ENCODE measurements at places on chromosomes 6 and 20.
A peak's percentile ranks its signal among the peaks of the same experiment; 100 is the strongest.

DNA sequence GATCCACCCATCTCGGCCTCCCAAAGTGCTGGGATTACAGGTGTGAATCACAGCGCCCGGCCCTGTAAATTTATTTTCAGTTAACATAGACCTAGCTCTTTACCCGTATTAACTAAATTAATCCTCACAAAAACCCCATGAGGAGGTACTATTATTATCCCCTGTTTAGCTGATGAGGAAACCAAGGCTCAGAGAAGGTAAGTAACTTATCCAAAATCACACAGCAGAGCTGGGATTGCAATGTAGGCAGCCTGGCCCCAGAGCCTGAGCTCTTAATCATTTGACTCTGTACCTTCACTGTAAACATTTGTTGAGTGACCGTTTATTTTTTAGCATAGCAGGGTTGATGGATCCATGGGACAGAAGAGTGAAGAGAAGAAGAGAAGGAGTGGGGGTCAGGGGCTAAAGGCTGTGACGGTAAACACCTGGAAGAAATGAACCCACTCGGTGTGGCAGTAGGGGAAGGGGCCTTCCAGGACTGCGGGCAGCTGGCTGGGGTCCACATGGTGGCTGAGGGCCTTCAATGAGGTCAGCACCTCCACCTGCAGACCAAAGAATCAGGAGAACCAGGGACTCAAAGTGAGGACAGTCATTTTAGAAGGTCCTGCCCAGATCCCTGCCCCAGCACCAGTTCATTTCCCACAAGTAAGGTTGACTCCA lies 35.2 kb downstream of the KIAA1755 start:
- DNase-seq = no peak

GRCh38 chr6:105622226-105622625 lies 219.3 kb upstream of the PREP start:
- DNase-seq = no peak

DNA sequence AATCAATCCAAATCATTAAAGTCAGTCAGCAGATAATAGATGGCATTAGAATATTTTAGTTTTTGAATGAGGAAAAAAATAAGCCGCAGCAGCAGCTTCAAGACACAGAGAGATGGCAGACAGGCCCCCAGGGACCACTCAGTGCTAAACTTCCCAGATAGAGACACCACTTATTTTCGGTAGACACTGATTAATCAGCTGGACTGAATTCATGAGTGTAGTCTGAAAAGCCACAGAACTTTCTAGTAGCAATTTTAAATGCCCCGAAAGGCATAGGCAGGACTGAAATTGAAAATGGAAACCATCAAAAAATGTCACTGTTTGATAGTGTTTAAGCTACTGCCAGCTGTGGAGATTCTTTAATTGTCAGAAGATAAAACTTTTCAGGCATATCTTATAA lies 3.1 kb upstream of the CLDN20 start:
- no peak for DNase-seq

GRCh38 chr6:7993952-7994351 lies 70.2 kb downstream of the BLOC1S5 start:
- no peak for DNase-seq

GRCh38 chr6:169988769-169989550 lies 237.5 kb downstream of the ERMARD start:
- no peak for DNase-seq

GRCh38 chr6:157715728-157716164 lies 107.3 kb upstream of the SNX9 start:
- DNase-seq = no peak

DNA sequence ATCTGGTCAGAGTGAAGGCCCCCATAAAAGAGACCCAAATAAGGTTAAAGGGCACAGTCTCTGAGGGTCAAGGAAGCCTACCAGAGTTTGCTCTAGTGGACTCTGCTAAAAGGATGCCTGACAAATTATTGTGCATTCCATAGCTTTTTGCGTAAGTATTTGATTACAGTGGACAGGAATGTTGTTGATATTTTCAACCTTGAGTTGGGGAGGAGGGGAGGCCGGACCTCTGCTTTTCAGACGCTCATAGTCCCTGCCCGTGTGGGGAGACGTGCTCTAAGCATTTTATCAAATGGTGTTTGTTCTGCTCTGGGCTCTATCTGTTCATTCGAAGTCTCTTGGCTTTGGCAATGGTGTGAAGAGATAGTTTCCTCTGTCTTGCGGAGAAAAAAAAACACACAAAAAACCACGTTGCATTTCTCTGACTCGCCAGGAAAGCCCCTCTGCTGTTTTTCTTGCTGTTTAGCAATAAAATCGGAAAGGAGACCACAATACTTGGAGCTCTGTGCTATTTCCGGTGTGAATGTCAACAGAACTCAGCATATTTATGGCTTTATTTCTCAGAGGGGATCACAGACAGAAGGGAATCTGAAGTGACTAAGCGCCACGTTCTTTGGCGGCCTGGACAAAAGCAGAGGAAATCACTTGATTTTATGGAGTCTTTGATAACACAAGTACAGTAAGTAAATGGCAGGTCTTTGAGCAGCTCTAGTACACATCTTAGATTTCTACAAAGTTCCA lies 159.8 kb downstream of the ZFP64 start:
- no peak for DNase-seq

DNA sequence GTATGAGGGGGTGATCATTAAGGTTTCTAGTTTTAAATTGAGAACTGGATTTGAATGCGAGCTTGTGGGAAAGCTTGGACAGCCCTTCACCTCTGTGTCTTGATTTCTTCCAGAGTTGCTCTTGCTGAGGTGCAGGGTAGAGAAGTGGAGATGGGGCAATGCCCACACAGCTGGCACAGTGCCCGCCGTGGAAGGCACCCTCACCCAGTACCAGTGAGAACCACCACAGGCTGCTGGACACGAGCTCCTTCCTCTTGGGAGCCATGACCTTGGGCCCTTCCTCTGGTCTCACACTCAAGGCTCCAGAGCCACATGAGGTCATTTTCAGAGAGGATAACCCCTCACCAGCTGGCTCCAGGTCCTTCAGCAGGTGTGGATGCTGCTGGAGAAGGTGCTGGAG lies 67.3 kb downstream of the DACT2 start:
- DNase-seq = no peak

DNA sequence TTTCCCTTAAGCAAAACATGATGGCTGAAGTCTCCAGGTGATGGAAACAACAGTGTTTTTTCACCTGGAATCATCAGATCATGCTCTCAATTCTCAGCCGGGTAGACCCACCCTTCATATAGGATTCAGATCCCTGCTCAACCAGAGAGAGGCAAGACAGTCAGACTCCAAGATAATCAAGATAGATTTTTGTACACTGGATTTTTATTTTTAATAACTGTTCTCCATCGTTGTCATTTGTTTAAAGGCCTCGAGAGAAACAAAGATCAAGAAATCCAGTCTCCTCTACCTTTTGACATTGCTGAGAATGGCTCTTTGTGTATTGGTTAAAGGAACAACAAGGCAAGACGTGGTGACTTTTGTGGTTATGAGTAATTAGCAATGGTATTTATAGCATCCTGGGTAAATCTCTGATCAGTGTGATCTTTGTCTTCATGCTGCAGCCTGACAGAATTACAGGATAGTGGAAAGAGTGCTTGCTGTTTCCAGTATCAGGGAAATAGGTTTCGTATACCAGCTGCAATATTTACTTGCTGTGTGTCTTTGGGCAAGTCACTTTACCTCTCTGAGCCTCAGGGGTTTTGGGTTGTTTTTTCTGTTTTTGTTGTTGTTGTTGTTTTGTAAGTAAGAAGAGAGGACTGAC lies 29.9 kb downstream of the ID4 start:
- DNase-seq = no peak

DNA sequence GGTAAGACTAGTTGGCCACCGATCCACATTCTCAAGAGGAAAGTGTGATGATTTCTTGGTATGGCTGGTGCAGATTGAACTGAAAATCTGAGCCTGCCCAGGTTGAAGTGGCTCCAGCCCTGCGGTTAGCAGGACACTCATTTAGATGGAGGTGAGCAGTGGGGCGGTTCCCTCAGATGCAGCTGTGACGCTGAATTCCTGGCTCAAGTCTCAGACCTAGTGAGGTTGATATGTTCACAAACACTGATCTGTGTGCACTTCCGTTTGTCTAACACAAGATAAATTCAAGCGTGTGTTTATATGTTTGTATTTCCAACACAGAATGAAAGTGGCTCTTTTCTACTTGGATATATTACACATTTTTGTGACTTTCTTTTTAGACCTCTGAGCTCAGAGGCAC lies 83.4 kb upstream of the FRMD1 start:
- peak; percentile 83 for DNase-seq

DNA sequence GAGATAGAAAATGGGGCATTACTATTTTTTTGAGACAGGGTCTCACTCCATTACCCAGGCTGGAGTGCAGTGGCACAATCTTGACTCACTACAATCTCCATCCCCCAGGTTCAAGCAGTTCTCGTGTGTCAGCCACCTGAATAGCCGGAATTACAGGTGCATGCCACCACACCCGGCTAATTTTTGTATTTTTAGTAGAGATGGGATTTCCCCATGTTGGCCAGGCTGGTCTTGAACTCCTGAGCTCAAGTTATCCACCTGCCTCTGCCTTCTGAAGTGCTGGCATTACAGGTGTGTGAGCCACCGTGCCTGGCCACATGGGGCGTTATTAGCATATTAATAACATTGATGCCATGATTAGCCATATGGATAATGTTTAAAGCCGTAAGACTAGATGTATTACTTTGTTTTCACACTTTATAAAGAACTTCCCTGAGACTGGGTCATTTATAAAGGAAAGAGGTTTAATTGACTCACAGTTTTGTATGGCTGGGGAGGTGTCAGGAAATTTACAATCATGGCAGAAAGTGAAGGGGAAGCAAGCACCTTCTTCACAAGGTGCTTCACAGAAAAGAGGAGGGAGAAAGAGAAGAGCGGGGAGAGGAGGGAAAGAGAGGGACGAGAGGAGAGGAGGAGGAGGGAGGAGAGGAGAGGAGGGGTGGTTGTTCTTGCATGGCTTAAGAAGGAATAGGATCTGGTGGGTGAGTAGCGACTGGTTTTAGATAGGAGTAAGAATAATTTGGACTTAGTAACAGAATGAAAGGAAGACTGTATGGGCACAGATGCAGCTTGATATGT lies 51.9 kb downstream of the MYO6 start:
- DNase-seq = no peak

GRCh38 chr20:32482442-32483261 lies 102.5 kb downstream of the NOL4L start:
- peak; percentile 37 for DNase-seq

GRCh38 chr6:150084426-150084825 lies 15.5 kb upstream of the ULBP3 start:
- DNase-seq = no peak

DNA sequence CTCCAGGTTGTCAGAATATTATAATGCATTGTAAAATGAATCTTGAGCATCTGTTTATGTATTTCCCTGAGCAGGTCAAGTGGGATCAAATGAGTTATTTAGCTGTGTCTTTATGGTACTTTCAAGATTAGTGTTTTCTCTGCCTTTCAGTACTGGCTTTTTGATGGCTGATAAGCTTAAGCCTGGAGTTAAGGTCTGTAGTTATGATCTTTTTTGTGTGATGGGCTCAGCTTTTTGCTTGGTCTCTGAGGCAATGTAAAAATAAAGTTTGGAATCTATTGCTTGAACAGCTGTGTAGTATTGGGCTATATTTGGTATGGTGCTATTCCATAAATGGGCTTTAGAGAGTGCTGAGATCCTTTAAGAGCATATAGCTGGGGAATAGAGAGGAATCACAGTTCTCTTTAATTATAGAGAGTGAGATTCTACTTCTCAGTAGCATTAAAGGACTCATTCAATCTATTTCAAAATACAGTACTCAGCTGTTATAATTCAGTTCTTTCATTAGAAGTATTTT lies 40.7 kb downstream of the ZNF451 start:
- DNase-seq = no peak

DNA sequence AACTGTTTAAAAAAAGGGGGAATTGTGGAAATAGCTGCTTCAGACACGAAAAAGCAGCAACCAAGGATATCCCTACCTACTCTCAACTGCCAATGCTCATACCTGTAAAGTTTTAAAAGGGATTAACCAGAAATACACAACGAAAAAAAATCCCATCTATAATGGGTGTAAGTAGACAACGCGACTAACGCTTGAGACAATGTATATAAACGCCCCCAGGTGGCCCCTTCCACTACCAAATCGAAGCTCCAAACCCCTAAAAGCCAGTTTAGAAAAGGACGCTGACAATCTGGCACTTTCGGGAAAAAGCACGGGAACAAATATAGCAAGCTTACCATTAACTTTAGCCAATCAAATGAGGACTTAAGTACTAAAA lies 94.5 kb upstream of the BTN3A2 start:
- DNase-seq = no peak

DNA sequence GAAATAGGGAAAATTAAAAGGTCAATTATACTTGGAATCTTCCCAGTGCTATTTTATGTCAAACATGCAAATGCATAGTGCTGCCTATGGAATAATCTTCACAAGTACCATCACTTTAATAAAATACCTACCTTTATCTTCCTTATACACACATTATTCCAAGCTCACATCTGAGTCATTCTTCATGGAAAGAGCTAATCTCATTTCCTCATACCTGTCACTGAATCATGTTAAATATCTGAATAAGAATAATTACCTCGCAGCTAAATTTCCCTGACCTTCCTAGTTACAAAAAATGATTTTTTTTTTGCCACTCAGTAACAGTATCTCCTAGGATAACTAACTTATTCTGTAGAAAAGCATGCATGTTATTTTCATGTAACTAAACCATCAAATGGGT lies 661.4 kb upstream of the HS3ST5 start:
- no peak for DNase-seq

GRCh38 chr6:123423130-123423529 lies 213.6 kb downstream of the TRDN start:
- DNase-seq = no peak

DNA sequence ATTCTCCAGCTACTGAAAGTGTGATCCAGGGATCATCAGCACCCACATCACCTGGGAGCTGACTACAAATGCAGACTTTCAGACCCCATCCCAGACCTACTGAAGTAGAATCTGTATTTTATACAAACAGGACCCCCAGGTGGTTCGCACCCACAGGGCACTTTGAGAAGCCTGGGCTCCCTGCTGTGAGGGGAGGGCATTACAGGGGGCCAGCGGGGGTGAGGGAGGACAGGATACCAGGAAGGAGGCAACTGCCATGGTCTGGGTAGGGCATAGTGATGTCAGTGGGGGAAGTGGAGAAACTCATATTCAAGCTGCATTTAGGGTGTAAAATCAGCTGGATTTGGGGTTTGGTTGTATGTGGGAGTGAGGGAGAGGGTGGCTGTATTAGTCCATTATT lies 2.0 kb upstream of the ADA start:
- DNase-seq = no peak

DNA sequence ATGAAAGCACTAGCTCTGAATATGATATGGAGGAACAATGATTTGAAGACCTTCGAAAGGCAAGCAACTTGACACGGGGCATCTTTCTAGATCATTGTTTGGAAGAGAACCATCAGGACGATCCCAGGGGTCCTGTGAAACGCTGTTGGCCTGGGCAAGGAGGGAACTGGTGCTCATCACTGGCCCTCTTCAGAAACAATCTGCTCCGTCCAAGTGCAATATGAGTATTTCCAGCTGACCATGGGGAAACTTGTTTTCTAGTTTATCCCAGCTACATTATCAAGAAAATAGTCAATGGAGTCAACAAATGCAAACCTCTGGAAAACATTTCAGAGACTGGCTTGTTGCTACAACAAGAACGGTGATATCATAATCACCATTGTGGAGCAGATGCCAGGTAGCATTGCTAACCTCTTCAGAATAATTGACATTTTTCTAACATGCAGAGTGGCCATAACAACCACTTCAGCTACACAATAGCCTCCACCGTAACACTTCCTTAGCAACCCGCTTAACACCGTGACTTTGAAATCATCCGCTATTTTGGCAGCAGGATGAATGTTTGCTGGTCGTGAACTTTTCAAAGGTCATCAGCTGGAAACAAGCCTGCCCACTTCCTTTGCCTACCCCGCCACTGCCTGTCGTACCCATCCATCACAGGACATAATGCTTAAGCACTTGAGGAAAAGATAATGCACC lies 112.0 kb upstream of the PDE10A start:
- DNase-seq = peak; percentile 90
